Activated T-helper 2 cell treated with anti-CD3 and anti-CD28 coated beads, Interferon-gamma antibody, Interleukin-2, Interleukin-4, amounts not matched to agents 10 μg/mL and 5 μg/mL and 100 μg/mL, durations not matched to agents 14 hours and 24 hours and 36 hours (primary cell): ENCODE measurements at places on chromosomes 1 and 21. TPM values are rescaled to one million over a fixed set of nuclear protein-coding genes. Genes with fewer than 3 reads are reported as not detected.

- no peak overlapping the region for H3K4me3 ChIP-seq
- H3K27ac ChIP-seq, result no peak overlapping the region
- no peaks in the 10 kb centered on the region for H3K36me3 ChIP-seq
- peaks cover 3% of the 10 kb centered on the region for H3K4me1 ChIP-seq
These were observed 20.3 kb downstream of the ZYG11A start for GRCh38 chr1:52862666-52863458.

- no peaks in the 10 kb centered on the region for H3K27me3 ChIP-seq
- no peak for DNase-seq
- peaks cover 60% of the 10 kb centered on the region for H3K4me1 ChIP-seq
These were observed 9.7 kb downstream of the MAPKAPK2 start for GRCh38 chr1:206694171-206695124.

- no peak overlapping the region for H3K4me3 ChIP-seq
- H3K36me3 ChIP-seq, result no peaks in the 10 kb centered on the region
- no peak overlapping the region for H3K27ac ChIP-seq
- no peak for DNase-seq
- H3K27me3 ChIP-seq, result peaks cover 33% of the 10 kb centered on the region
These were observed 1.1 kb upstream of the B3GALT5 start for GRCh38 chr21:39611551-39612190.

The KRTAP19-3 gene
- total RNA-seq, result not detected in 2 replicates
